ENCODE measurements at places on chromosomes 6 and 20.

- no peak for DNase-seq
Measured at GRCh38 chr20:64216036-64216435, 39.5 kb upstream of the PCMTD2 start.

- DNase-seq, result no peak
Measured at GRCh38 chr20:8007490-8007889, 12.1 kb downstream of the TMX4 start.

GRCh38 chr20:33027769-33028751, 3.4 kb upstream of the BPIFB6 start:
- no peak for DNase-seq

- no peak for DNase-seq
Measured at GRCh38 chr6:4907602-4908001, 96.2 kb downstream of the RPP40 start.

GRCh38 chr6:116990679-116991078, 113.6 kb downstream of the RFX6 start:
- DNase-seq, result no peak

DNA sequence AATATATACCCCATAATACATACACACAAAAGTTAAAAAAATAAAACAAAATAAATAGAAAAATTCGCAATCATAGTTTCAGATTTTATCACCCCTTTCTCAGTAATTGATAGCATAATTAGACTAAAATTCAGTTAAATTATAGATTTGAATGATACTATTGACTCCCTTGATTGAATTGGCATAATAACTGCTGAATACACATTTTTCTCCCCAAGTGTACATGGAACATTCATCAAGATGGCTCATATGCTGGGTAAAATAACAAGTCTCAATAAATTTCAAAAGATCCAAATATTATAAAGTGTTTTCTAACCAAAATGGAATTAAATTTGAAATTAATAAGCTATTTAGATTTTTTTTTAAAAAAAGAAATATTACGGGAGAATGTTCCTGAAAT, 616.1 kb downstream of the MAFB start:
- no peak for DNase-seq

GRCh38 chr6:168589275-168589674, 148.3 kb downstream of the SMOC2 start:
- no peak for DNase-seq

GRCh38 chr6:5213836-5214235, 46.9 kb downstream of the LYRM4 start:
- DNase-seq, result no peak

GRCh38 chr20:23340524-23340923, 10.1 kb upstream of the NXT1 start:
- peak; percentile 28 for DNase-seq

GRCh38 chr20:645318-646106, 7.5 kb downstream of the SRXN1 start:
- no peak for DNase-seq

DNA sequence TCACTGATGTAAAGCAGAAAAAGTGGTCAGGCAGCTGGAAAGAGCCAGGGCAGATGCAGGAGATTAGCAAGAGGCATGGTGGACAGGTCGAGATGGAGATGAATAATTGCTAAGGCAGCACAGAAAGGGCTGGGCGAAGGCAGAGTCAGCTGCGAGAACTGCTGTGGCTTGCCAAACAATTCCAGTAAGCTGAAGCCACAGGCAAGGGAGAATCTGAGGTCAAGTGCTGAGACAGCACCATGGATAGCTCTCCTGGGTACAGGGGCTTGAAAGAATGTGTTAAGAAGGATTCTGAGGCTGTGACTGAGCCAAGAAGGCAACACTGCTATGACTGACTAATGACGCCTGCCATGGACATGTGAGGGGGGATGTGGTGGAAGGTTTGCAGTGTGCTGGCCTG, 220.8 kb upstream of the FOXA2 start:
- DNase-seq, result no peak

DNA sequence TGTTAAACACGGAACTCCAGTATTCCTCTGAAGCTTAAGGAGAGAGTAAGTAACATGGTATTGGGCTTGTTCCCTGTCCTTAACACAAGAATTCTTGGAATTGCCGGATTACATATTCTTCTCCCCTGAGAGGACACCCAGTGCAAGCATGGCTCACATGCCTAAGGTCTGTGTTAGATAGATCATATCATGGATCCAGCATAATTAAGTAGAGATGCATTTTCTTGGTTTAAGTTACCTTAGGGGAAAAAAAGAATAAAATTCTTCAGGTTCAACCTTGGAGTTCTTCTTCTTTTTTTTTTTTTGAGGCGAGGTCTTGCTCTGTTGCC, 53.9 kb downstream of the AKAP12 start:
- no peak for DNase-seq

GRCh38 chr20:4987130-4987529, 14.2 kb downstream of the SLC23A2 start:
- no peak for DNase-seq

DNA sequence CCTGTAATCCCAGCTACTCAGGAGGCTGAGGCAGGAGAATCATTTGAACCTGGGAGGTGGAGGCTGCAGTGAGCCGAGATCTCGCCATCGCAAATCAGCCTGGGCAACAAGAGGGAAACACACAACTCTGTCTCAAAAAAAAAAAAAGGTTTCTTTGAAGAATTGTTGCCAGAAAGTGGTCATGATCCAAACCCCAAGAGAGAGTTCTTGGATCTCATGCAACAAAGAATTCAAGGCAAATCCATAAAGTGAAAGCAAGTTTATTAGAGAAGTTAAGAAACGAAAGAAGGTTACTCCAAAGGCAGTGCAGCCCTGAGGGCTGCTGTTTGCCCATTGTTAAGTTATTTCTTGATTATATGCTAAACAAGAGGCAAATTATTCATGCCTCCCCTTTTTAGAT, 14.5 kb upstream of the KIFC1 start:
- no peak for DNase-seq

DNA sequence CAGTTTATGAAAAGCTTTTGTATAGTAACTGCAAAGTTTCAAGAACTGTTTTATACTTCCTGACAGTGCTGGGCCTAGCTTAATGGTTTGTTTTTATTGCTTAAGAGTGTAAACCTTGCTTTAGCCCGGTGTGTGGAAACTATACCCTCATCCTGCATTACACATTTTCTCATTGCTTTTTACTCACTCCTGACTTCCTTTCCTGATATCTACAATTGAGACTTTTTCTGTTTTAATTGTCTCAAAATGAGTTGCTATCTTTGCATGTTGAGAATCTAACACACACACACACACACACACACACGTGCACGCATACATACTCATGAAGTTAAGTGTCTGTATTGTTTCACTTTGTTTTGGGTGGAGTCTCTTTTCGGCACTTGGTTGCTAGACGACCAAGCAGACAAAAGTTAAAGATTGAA, 16.7 kb downstream of the BMP2 start:
- DNase-seq, result no peak

DNA sequence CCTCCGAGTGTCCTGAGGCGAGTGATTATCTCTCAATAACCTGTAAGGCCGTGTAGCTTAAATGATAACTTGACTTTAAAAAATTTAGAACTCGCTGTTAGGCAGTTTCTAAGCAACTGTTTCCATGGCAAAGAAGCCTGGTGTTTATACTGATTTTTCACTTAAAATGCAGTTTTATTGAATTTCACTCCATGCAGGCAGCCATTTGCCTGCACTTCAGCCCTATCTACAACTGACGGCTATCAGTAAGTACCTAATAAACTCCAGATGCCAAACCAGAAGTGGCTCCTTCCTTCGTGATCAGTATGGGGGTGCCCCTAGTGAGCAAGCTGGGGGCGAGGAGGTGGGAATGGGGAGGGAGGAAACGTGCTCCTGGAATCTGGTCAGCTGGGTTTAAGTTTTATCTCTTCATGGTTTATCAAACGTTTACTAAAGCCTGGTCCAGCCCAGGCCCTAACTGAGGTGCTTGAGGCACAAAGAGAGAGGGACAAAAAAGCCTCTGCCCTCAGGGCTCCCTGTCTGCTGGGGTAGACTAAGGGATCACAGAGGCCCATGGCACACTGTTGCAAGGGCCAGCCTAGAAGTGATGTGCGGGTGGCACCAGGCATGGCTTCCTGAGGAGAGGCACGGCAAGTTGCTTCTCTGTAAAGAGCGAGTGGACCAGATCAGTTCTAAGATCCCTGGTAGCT, 45.5 kb downstream of the TTI1 start:
- DNase-seq, result no peak

DNA sequence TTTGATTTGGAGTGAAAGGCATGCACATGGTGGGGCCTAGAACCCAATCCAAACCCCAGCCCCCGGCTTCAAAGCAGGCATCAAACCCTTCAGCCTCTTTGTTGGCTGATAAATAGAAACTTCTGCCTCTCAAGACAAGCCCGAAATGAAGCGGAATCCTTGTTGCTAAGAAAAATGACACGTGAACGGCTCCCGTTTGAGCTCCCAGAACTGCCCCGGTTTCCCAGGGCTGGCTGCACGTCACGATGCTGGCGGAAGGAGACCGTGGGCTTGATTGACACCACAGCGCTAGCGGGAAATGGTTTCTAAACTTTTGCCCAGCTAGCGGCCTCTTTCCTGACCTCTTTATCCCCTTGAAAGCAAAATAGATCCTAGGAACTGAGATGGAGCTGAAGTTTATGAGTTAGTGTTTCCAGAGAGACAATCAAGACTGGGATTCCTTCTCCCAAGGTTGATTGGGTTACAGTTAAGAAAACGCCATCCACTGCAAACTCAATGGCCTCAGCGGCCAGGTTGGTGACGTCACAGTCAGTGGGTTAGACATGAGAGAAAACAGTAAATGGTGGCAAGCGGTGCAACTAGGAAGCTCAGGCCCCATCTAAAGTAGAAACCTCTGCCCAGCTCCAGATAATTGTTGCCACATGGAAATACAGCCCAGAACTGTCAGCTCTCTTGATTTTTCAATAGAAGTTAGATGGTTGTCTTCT, 117.0 kb downstream of the ANKRD60 start:
- no peak for DNase-seq
